ENCODE measurements at places on chromosomes 7 and 10.

DNA sequence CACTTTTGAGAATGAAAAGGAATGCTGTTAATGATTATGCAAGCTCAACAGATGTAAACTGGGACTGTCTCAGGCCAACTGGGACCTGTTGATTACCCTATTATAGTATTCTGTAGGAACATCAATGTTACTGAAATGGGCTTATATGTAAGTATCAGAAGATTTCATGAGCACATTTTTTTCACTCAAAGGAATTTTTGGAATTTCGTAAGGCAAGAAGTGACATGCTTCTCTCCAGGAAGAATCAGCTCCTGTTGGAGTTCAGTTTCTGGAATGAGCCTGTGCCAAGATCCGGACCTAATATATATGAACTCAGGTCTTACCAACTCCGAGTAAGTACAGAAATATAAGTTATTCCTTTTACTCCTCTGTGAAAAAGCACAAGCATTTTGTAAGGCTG is 19.2 kb downstream of the NIPSNAP2 start:
- no peak for DNase-seq

GRCh38 chr10:71033396-71033980 is 145.1 kb upstream of the PCBD1 start:
- DNase-seq: no peak

DNA sequence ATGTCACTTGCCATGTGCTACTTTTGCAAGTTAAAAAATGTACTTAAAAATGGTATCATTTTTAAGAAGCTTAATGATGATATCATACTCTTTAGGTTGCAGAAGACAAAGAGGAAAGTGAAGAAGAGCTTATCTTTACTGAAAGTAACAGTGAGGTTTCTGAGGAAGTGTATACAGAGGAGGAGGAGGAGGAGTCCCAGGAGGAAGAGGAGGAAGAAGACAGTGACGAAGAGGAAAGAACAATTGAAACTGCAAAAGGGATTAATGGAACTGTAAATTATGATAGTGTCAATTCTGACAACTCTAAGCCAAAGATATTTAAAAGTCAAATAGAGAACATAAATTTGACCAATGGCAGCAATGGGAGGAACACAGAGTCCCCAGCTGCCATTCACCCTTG is 6.1 kb downstream of the LMOD2 start:
- no peak for DNase-seq

DNA sequence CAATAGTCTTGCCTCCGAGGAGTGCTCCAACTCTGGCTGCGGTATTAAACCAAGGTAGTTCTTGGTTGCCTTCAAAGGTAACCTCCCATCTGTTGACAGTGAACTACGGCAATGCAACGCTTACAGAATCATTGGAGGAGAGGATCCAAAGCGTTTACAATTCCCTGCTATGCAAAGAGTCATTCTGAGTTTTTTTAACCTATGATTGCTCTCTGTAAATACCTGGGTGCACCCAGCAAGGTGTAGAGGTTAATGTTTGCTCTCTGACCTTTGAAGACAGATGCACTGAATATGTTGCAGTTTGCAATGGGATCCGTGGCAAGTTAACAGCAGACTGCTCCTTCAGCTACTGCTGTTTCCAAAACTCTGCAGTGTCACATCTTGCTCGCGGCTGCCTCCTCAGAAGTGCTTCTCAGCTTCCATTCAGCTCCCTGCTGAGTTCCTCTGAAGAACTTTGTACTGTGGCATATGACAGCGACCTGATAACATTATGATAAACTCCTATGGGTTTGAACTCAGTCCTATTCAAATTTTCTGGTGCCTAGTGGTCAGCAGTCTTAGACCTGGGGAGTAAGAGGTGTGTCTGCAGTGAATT is 29.0 kb downstream of the KIAA1217 start:
- no peak for DNase-seq

DNA sequence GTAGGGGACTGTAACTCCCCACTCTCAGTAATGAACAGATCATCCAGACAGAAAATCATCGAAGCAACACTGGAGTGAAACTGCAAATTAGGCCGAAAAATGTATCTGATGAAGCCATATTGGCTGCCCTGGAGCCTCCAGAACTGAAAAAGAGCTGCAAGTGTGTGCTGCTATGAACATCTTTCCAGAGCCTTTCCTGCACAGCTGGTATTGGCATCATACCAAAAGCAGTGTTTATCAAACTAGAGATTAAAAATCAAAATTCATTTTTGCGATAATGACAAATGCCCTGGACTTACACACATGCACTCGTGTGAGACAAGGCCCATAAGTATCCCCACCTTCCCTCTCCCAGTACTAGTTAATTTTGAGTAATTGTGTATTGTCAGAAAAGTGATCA is 6.8 kb upstream of the CLDN12 start:
- no peak for DNase-seq

DNA sequence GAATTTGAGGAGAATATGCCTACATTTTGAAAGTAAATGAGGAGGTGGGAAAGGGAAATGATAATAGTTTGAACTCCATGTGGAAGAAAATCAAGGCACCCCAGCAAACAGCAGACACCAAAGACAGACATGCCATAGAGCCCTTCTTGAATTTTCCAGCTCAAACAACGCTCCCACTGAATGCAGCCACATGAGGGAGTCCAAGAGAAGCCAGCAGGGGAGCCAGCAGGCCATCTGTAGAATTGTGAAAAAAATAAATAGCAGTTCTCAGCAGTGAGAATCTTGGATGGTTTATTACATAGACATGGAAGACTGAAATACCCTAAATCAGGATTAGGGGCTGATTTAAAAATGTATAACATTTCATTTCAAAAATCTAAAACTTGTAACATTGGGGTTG is 1567.3 kb upstream of the LRRTM3 start:
- DNase-seq: no peak
